A549 treated with RU486 at 1 μM for 4 hours (cell line): ENCODE measurements at places on chromosomes 12 and 14. TPM values are rescaled to one million over a fixed set of nuclear protein-coding genes. Genes with fewer than 3 reads are reported as not detected.

Gene DAO
- not detected in 5 replicates for total RNA-seq

Gene EFS
- not detected in 5 replicates for total RNA-seq

Gene AMN
- 0.21 to 0.64 TPM (median 0.43 TPM) in 5 replicates for total RNA-seq

Gene TBC1D30
- total RNA-seq = 1.7 to 2.5 TPM (median 1.9 TPM) in 5 replicates

Gene TPH2
- total RNA-seq = not detected in 5 replicates

Gene ANO4
- total RNA-seq = 0.09 to 0.33 TPM (median 0.17 TPM) in 4 of 5 replicates, not detected in the other

Gene EIF2S3B
- total RNA-seq = 0.28 to 0.60 TPM (median 0.46 TPM) in 5 replicates

Gene SYCP3
- 0.13 TPM in 1 of 5 replicates, not detected in the others for total RNA-seq

Gene CCDC38
- 0.07 to 0.13 TPM (median 0.12 TPM) in 3 of 5 replicates, not detected in the others for total RNA-seq

Gene LMNTD1
- total RNA-seq = not detected in 5 replicates

Gene RFX4
- 0.05 TPM in 1 of 5 replicates, not detected in the others for total RNA-seq

Gene AICDA
- 0.08 to 0.17 TPM (median 0.09 TPM) in 3 of 5 replicates, not detected in the others for total RNA-seq

Gene ZFHX2
- total RNA-seq = 0.88 to 2.1 TPM (median 1.2 TPM) in 5 replicates

Gene SERPINA12
- total RNA-seq = not detected in 5 replicates

Gene GLT8D2
- 0.18 to 0.74 TPM (median 0.30 TPM) in 4 of 5 replicates, not detected in the other for total RNA-seq
